Stimulated activated CD8-positive, alpha-beta memory T cell treated with anti-CD3 and anti-CD28 coated beads, Interleukin-15, amount 100 ng/mL, for 48 hours (primary cell): ENCODE measurements at places on chromosomes 1 and 21.

DNA sequence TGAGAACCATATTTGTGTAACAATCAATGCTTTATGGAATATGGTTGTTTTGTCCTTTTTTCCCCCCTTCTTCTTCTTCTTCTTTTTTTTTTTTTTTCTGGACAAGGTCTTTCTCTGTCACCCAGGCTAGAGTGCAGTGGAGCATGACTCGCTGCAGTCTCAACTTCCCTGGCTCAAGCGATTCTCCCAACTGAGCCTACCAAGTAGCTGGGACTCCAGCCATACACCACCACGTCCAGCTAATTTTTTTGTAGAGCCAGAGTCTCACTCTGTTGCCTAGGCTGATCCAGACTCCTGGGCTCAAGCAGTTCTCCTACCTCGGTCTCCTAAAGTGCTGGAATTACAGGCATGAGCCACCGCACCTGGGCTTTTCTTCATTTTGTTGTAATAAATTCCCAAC, 86.7 kb downstream of the FMN2 start:
- no peak for DNase-seq

DNA sequence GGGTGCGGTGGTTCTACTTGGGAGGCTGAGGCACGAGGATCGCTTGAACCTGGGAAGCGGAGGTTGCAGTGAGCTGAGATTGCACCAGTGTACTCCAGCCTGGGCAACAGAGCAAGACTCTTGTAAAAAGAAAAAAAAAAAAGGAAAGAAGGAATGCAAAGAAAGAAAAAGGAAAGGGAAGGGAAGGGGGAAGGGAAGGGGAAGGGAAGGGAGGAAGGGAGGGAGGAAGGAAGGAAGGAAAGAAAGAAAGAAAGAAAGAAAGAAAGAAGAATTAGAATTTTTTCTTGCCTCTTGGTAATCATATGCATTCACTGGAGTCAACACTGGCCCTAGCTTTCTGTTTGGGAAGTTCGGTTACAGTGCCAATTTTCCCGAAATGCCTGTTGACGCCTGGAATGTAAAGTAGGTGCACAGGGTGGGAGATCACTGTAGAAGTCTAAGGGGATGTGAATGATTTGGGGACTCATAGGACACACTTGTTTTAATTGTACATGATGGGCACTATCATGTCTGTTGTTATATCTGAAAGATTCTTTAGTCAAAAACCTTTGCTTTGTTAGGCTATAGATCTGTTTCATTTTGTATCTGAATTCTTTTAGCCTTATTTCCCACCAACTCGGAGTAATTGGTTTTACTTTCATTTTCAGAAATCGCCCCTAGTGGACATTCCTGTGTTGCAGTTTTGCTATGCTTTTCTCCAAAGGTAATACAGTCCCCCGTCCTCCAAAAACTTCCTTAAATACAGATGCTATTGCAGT, 59.8 kb upstream of the MORC3 start:
- DNase-seq, result no peak

GRCh38 chr1:27968692-27969091, 8.9 kb downstream of the XKR8 start:
- DNase-seq, result no peak

GRCh38 chr21:27244352-27244751, 277.5 kb upstream of the ADAMTS5 start:
- no peak for DNase-seq

DNA sequence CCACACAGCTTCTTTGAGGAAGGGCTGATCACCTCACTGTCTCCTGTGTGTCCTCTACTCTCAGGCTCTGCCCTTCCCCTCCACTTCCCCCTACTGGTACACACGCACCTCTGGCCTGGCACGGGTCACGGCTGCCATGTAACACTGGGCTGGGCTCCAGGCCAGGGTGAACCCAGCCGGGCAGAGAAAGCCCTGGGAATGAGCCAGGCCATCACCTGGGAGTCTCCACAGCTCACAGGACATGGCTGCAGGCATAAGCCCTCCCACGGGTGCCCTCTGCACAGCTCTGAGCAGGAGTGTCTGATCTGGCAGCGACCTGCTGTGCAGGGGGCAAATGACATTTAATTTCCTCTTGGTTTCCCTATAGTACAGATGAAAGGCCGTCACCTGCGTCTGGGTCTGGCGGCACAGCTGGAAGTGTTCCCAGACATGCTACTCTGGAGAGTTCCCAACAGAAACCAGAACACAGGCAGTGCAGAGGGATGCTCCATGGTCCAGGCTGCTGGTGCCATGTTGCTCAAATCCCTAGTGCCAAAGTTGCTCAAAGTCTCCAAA, 61.2 kb downstream of the ERI3 start:
- no peak for DNase-seq

DNA sequence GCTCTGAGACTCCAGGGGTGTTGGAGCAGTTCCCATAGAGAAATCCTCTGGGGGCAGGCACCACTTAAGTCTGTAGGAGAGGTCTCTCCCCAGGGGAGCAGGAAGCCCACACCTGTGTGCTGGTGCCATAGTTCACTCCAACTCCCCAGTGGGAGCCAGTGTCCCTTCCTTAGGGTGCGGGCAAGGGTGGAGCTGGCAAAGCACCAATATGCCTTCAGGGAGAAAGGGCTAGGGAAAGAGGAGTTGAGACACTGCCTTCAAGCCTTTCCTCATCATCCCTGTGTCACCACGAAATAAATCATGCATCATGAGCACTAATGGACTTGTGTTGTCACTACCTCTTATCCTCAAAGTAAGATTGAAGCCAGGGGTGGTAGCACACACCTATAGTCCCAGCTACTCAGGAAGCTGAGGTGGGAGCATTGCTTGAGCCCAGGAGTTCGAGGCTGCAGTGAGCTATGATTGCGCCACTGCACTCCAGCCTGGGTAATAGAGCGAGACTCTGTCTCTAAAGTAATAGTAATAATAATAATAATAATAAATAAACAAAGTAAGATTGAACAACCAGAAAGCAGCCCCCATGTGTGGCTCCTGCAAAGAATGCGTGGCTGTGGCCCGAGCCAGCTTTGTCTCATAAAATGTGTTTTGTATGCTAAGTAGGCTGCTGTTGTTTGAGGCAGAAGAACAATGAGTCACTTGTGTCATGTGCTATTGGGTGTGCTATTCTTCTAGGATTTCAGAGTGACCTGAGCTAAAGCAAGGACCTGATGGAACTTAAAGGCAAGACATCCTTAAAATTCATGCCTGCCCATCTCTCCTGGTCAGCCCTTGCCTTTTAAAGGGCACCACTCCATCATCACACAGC, 6.7 kb upstream of the TIE1 start:
- no peak for DNase-seq

DNA sequence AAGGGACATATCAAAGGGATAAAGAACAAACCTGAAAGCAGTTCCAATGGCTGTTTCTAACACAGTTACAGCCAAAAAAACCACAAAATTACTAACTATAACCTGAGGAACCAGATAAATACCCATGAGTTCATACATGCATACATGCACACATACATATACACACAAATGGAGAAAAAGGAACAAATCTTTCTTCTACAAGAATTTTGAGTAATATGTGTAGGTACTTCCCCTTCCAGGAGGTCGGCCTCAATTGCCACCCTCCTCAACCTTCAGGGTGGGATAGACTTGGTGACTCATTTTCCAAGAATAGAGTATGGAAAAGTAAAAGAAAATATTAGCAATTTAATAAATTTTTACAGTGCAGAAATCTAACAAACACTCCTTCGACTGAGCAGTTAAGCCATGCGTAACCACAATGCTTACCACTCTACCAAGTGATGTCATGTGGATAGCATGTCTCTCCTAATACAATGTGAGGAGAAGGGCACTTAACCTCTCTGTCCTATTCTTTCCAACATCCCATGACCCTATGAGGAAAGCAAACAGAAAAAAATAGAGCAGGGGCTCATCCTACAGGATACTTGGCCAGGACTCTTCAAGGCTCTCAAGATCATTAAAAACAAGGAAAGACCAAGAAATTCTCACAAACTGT, 243.0 kb upstream of the RUNX1 start:
- no peak for DNase-seq

DNA sequence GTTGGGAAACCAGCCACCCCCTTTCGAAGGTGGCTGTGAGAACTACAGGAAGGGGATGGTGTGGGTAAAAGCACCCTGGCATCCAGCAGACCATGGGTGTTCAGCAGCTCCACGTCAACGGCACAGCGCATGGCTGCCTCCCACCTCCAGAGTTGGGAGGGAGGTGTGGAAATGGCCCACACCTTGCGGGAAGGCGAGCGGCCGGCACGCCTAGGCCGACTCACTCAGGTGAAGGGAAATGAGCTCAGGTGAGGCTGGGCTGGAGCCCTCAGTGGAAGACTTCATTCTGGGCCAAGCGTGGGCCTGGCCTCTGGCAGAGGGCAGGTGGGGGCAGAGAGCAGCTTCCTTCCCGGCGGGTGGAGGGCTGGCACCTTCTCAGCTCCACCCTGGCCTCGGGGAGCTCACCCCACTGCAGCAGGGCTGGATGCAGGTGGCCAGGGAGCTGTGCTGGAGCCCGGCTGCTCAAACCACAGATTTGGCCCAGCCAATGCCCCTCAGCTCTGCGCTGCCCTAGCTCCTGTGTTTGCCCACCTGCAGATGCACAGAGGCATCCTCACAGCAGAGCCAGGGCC, 24.8 kb upstream of the ALDH4A1 start:
- DNase-seq, result no peak

GRCh38 chr1:198187973-198188588, 31.3 kb downstream of the NEK7 start:
- DNase-seq, result no peak

GRCh38 chr1:201483373-201483949, 14.5 kb upstream of the PHLDA3 start:
- no peak for DNase-seq

DNA sequence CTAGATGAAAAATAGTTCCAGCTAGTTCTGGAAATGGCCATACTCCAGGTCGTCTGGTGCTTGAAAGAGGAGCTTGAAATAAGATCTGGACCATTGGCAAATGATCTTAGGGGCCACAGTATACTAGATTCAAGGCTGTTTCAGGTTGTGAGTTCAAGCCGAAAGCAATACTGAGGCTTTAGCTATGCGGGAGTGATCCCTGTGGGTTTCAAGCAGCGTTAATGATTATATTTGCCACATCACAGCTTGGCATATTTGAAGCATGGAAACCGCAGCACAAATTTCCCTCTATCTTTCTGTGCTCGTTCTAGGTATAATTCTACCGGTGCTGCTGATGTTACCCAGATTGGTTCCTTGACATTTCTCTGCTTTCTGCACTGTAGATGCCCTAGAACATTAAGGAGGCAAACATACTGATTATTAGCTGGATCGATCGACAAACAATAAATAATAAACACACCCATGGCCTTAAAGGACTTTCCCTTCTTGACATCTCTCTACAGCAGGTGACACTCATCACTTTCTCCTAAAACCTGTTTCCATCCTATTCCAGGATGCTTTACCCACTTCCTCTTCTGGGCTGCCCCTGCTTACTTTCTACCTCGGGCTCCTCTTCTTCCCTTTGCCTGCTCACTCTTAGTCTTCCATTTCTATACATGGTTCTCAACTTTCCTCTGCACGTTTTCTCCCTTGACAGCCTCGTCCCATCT, 40.6 kb upstream of the LYST start:
- no peak for DNase-seq

- no peak for DNase-seq
Measured at GRCh38 chr1:230861970-230862595, 6.2 kb downstream of the C1orf198 start.

GRCh38 chr1:40243351-40243750, 4.4 kb upstream of the TMCO2 start:
- no peak for DNase-seq

DNA sequence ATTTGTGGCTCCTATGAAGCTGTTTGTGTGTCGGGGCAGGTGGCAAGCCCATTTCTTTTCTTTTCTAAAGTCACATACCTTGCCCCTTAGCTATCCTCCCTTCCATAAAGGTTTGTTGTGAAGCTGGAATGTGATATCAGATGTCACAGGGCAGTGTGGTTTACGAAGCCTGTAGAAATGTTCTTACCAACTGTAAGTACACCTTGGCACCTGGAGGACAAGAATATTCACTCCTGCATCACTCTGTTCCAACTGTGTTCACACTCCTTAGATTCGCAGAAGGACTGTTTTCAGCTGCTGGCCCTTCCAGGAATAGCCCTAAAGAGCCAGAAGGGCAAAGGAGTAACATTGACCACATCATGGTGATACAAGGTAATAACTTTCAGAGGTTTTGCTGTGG, 176.9 kb downstream of the FGGY start:
- no peak for DNase-seq

GRCh38 chr1:119554183-119554582, 47.2 kb downstream of the HSD3B1 start:
- no peak for DNase-seq

DNA sequence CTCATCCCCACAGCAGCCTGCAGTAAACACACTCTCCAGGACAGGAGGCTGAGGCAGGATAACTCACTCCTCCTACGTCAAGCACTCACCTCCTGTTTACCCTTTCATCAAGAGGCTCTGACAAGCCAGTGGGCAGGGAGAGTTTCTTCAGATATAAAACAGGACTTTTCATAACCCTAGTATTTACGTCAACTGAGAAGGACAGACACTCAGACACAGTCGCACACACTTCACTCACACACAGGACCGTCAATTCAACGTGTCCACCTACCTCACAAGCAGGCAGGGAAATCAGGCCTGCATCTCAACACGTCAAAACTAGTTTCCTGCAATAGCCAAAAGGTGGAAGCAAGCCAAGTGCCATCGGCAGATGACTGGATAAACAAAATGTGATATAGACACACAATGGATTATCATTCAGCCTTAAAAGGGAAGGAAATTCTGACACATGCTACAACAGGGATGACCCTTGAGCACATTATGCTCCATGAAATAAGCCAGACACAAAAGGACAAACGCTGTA, 48.6 kb downstream of the ITPKB start:
- DNase-seq, result no peak

DNA sequence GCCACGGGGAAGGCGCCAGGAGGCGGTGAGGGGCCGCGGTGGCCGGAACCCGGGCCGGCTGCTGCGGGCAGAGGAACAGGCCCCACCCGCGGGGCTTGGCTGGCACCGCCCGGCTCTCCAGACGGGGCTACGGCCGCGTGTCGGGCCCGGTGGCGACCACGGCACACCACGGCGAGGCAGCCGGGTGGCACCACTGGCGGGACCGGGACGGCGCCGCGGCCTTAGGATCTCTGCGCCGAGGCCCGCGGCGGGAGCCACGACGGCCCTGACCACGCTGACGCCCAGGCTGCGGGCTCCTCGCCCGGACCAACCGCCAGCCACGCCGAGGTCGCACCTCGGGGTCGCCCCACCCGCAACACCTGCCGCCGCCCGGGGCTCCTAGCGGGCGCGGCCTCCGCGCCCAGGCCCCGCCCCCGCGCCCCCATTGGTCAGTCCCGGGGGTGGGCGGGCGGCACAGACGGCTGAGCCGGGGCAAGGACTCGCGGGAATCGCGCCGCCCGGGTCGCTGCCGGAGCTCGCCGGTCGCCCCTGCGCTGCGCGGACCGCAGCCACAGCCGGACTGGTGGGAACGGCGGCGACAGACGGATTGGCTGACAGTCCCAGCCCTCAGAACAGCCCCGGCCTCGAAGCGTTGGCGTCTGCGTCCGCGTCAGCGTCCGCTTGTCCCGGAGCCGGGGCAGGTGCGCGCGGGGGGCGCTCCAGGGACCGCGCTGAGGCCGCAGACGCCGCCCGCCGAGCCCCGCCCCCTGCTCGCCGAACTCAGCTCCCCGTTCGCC, at the start of gene BMP8A:
TSS of gene BMP8A (plus strand) at position 491 of the 776 bp plus-strand sequence. CDS start 356 bp downstream, outside the sequence.
- DNase-seq, result peak; percentile 54

GRCh38 chr1:30779294-30780071, 21.9 kb upstream of the LAPTM5 start:
- peak; percentile 78 for DNase-seq
